ENCODE measurements at places on chromosomes 2 and 18.

DNA sequence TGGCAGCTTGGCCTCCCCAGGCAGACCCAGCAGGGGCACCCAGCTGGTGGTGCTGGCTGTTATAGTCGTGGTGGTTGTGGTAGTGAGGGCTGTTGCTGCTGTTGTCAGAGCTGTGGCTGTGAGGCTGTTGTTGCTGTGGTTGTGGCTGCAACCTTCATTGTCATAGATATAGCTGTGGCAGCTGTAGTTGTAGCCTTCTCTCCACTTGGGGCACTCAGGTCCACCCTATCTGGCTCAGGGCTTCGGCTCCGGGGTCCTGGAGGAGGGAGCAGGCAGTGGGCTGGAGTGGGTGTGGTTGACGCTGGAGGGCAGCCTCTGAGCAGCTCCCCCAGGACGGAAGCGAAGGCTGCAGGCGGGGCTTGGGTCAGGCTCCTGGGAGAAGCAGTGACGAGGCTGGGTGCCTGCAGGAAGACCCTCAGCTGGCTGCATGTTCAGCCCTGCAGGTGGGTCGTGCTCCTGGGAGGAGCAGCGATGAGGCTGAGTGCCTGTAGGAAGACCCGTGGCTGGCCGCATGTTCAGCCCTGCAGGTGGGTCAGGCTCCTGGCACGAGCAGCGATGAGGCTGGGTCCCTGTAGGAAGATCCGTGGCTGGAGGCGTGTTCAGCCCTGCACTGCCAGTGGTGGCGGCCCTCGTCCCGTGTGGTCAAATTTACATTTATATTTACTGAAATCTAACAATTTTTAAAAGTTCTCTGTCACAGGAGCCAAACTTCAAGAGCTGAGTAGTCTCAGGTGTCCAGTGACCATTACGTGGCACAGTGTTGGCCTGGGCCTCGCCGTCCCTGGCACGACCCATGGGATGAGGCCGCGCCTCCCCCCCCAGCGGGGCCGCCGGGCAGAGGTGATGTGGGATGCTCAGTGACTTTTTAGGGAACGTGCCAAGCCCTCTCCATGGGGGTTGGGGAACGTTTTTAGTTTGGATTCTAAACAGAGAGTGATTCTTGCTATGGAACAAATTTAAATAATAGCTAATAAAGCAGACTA, 79.2 kb upstream of the PXDN start:
- no peak for DNase-seq

GRCh38 chr18:34224423-34225217, at the start of gene NOL4:
Gene NOL4 (minus strand): TSS chr18:34224913. CDS start chr18:34223253, 1,660 bp downstream.
- DNase-seq = peak; percentile 77

DNA sequence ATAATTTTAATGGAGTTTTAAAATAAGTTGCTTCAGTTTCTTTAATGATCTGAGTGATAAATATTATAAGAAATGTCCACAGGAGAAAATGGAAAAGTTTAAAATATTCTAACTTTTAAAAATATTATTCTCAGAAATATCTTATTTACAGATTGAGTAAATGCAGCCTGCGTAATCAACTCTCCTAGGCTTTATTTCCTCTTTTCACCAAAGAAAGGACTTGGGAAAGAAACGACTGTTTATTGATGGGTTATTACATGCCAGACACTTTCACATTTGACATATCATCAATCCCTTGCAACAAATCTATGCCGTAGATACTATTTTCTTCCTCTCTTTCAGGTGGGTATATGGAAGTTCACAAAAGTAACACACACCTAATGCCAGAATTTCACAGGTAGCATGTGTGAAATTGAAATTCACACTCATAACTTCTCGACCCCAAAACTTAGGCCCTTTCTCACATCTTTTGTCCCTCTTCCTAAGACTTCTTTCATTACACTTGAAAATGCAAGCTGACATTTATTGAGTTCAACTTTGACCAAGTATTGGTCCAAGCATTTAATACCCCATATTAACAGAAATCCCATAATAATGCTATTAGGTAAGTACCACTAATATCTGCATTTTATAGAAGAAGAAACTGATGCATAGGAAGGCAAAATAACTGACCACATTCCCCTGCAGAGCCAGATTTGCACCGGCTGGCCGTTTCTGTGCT, 49.2 kb downstream of the MYOM1 start:
- DNase-seq = no peak

GRCh38 chr2:151891566-151892194, 63.5 kb upstream of the ARL5A start:
- DNase-seq = no peak

DNA sequence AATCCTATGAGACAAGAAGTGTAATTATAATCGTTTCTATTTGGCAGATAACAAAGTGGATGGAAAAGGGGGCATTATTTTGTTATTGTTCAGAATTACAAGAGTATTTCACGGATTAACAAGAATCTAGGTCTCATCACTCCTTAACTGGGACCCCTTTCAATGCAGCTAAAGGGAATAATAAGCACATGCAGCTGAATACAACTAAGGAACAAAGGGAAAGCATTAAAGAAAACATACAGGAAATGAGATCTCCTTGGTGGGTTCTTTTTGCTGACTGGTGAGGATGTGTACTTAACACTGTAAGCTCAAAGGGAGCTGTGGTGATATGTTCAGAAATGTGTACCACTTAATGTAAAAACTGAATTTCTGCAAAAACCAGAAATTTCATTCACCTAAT, 140.5 kb upstream of the WDSUB1 start:
- DNase-seq = no peak

DNA sequence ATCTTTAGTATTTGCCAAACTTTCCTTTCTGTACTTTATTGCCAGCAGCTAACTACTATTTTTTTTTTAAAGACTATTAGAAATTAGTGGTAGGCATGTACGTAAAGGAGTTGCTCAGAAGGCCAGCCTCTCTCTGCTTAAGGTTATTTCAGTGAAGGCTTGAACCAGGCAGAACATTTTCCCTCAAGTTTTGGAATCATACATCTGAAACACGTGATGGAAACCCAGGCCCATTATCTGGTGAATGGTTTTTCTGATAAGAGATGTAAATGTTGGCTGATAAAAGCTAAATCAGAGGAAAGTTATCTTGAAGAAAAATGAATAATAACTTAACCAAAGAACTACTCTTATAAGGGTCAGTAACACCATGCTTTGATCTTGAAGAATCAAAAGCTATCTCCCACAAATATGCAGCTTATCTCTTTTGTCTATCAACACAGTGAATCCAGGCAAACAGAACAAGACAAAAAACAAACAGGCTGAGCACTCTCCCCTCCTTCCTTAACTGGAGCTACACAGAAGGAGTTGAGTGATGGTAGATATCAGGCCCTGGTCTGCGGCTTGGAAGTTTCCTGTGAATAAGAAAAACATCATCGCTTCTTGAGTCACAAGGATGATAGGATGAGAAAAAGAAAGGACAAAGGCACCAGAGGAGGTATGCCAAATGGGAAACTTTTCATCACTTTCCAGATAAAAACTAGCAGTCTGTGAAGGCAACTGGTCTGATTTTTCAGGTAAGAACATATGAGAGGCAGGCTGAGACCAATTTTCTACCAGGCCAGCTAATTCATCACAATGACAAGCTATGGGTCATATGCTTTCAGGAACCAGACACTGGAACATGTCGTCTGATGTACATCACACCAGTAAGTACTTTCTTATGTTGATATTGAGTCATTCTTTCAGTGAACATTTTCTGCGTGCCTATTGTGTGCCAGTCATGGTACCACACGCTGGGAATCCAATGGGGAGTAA, 88.4 kb upstream of the STK17B start:
- no peak for DNase-seq

DNA sequence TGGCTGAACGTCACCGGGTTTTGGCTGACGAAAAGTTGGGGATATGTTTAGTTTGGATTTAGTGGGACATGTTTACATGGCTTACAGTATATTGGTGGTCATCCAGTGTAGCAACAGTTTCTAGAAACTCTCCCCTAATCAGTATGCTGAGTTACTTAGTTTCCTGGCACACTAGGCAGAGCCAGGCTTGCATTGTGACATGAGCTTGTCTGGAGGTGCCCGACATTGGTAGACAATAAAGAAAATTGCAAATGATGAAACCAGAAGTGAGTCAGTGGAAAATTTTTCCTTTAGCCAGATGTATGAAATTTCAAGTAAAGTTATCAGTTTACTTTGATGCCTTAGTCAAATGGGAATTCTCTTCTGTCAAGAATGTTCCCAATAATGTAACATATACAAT, 276.1 kb downstream of the RDH14 start:
- no peak for DNase-seq

DNA sequence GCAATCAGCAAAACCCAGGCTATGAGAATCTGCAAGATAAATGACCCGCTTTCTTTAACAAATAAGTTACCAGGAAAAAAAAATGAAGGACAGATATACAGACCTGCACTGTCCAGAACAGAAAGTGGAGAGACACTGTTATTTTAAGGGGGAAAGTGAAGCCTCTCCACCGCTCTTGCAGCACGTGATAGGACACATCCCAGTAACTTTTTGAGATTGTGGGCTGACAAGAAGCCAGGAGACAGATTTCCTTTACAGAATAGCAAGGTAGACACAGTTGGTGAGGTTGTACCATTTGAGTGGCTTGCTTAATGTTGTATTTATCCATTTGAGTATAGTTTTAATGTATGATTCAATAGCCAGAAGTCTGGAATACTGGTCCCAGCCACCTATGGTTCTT, 13.0 kb downstream of the TMEM169 start:
- DNase-seq = no peak

DNA sequence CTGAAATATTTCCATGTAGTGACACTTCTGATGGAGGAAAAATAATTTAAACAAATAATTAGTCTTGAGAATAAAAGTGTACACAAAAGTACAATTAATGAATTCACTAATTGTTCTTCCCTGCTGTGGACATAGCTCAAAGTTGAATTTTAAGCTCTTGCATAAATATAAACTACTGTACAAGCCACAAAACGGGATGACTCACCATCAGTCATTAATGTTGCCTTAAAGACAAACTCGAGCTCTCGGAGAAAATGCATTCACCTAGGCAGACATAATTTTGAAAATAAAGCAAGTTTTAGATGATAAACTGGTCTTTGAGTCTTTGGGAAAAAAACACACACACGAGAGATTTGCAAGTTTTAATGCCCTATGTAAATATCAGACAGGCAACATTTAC, 436.4 kb downstream of the ZNF521 start:
- no peak for DNase-seq

GRCh38 chr2:142880279-142880678, 2.8 kb downstream of the KYNU start:
- DNase-seq = no peak

DNA sequence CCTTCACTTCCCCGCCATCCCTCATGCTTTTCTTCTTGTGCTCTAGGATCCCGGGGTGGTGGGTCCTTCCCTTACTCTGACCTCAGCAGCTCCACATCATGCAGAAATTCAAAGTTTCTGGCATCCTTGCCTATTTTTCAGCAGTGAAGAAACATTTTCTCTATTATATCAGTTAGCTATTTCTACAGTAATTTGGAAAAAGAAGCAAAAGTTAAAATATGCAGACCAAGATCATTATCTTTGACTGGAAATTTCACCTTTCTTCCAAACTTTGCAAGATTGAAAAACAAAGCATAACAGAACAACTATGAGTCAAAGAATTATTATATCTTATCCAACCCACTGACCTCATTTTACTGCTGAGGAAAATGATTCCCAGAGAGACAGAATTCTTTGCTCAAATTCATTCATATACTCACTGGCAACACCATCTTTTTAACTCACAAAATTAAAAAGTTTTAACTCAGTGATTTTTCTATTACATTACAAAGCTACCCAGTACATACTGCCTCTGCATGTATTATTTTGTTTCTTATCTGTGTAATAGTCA, 40.5 kb downstream of the ANTXR1 start:
- no peak for DNase-seq

DNA sequence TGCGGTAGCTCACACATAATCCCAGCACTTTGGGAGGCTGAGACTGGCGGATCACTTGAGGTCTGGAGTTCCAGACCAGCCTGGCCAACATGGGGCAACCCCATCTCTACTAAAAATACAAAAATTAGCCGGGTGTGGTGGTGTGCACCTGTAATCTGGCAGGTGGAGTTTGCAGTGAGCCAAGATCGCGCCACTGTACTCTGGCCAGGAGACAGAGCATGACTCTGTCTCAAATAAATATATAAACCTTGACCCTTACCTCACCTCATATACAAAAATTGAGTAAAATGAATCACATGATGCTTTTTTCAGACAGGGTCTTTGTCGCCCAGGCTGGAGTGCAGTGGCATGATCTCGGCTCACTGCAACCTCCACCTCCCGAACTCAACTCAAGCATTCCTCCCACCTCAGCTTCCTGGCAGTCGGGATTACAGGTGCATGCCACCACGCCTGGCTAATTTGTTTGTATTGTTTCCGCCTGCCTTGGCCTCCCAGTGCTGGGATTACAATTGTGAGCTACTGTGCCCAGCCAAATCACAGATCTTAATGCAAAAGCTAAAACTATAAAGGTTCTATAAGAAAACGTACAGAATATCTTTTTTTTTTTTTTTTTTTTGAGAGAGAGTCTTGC, 25.3 kb downstream of the XPO1 start:
- DNase-seq = no peak

DNA sequence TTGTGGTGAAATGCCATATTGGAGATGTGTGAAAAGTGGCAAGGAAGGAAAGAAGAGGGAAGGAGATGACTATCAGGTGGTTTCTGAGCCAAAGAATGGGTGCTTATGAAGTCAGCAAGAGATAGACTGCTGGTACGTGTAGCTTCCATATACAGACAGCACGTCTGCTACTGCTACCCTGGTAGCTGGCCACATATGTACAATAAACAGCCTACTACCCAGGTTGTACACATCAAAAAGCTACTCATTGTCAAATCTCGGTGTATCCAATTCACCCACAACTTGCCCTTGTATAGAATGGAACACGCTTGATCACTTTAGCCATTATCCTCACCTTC, 761.8 kb downstream of the LRRTM4 start:
- no peak for DNase-seq

DNA sequence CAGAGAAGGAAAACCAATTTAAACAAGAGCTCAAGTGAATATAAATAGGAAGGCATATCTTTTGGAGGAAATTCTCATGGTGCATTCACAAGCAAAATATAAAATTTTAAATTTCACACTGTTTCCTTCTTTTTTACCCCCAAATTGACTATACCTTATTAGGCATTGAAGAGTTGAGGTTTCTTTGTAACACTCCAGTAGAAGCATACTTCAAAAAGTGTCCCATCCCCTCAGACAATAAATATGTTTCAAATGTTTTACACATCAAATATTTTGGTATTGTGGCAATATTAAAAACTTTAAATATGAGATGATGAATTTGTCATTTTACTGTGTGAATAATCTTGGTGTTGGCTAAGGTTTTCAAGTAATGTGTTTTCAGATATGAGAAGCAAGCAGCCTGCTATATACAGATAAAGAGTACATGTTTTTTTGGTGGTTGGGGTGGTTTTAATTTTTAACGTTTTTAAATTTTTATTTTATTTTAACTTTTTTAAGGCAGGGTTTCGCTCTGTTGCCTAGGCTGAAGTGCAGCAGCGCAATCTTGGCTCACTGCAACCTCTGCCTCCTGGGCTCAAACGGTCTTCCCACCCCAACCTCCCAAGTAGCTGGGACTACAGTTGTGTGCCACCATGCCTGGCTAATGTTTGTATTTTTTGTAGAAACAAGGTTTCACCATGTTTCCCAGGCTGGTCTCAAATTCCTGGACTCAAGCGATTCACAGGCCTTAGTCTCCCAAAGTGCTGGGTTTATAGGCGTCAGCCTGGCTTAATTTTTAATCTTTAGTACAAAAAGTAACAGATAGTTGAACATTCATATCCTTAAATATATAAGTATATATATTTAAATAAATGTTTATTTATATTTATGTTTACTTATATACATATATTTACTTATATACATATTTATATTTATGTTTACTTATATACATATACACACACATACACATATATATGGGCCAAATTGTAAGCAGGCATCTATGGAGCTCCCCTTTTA, 36.5 kb upstream of the DLX1 start:
- DNase-seq = no peak
